Retina (tissue), 1 donor: ENCODE measurements at places on chromosomes 1 and 21.

- DNase-seq = no peak
These were observed 145.2 kb downstream of the TNR start for GRCh38 chr1:175597969-175598765.

DNA sequence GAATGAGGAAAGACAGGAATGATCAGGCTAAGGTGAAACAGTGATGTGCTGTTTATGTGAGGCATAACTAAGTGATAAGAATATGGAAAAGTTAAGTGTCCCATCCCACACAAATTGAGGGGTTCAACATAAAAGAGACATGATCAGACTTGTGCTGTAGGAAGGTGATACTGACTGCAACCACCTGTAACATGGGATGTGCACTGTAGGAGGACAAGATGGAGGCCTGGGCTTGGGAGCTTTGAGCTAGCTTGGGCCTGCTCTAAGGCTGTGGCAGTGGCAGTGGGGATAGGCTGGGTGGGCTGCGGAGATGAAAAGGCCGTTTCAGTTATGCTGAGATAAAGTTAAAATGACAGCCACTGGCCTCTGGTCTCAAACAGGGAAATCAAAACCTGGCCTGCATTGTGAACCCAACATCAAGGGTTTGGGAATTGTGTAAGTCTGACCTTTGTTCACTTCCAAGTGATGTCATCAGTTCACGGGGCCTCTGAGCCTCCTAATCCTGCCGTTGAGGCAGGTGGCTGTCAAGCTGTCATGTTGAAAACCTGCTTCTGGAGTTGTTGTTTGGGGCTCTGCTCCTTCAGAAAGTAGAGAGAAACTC lies 61.2 kb upstream of the TENT5C start:
- DNase-seq = no peak

GRCh38 chr1:71882226-71882625 lies 400.1 kb downstream of the NEGR1 start:
- no peak for DNase-seq

- DNase-seq = peak; percentile 81
These were observed 135.8 kb upstream of the COL6A1 start for GRCh38 chr21:45845770-45846090.

DNA sequence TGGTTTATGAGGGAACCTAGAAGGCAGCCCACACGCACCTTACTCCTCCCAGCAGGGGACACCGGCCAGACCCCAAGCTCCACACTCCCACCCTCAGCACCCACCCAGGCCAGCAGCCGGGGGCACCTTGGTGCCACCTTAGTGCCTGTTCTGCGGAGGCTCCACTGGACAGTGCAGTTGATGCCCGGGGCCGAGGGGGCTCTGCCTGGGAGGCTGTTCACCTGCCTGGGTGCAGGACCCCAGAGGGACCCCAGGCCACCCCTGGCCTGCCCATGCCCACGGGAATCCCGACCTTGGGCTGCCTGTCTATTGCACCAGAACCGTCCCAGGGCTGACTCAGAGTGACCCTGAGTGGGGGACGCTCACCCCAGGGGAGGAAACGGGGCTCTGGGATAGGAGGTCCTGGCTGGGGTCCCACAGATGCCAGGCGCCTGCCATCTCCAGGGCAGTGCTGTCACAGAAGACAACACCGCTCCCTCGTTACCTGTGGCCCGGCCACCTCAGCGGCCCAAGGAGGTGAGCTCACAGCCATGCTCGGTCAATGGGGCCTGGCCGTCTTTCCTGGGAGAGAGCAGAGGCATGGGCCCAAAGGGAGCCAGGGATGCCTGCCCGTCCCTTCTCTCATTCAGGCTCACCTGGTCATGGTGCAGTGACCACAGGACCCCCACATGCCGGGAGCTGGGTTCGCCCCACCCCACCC lies 696 bp downstream of the SCNN1D start:
- DNase-seq = no peak

DNA sequence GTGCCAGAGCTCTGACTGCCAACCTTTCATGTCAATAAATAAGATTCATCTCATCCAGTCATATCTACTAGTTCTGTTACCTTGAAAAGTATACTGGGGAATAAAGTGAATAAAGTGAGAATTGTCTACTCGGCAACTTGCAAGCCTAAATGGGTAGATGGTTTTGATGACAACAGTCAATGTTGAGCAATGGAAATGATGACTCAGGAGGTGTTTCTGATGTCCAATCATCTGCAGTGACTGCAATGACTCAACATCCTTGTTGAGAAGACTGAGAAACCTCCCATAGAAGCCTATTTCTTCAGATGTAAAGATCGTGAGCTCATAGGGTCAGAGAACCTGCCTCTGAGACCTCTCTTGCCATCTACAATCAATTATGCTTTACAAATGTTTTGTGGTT lies 276.4 kb downstream of the SPATA17 start:
- DNase-seq = no peak

DNA sequence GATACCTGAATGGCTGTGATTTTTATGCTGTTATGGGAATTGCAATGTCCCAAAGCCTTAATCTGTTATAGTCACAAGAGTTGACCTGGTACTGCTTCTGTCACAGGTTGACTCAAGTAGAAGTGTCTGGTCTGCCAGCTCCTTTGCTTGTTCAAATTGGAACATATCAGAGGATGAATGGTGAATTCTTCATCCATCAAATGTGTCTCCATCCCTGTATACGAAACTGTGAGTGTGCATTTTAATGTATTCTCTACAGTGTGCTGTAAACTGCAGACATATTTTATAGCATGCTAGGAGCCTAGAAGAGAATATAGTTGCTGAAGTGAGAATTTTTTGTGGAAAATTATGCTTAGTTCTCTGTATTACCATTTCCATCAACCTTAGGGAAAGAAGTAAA lies 608.4 kb downstream of the AMY1C start:
- DNase-seq = no peak

DNA sequence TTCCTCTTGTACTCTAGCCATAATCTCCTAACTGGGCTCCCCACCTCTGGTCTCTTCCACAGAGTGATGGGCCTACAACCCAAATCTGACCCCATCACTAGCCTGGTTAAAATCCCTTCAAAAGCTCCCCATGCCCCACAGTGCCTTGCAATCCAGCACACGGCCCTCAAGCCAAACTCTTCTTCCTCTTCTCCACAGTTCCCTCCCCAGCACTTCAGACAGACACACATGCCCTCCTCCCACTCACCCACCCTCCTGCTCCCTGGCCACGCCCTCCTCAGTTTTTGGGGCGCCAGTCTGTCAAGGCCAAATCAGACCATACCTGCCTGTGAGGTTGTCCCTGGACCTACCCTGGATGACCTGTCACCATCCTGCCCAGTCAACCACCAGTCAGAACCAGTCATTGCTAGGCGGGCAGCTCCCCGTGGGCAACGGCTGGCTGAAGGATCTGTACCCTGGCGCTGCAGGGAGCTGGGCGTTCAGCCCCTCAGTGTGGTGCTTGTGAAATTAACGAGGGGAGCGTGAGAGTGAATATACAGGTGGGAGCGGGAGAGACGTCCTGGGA lies 753 bp downstream of the C1orf210 start:
- no peak for DNase-seq

- no peak for DNase-seq
These were observed 83.8 kb upstream of the ETS2 start for GRCh38 chr21:38721958-38722357.

- peak; percentile 8 for DNase-seq
These were observed at the start of gene VCAM1 for GRCh38 chr1:100719490-100719889. TSS of gene VCAM1 (plus strand) at chr1:100719742. CDS start at chr1:100719861, 119 bp downstream.

GRCh38 chr21:41254090-41254700 lies 62.4 kb upstream of the FAM3B start:
- DNase-seq = no peak

DNA sequence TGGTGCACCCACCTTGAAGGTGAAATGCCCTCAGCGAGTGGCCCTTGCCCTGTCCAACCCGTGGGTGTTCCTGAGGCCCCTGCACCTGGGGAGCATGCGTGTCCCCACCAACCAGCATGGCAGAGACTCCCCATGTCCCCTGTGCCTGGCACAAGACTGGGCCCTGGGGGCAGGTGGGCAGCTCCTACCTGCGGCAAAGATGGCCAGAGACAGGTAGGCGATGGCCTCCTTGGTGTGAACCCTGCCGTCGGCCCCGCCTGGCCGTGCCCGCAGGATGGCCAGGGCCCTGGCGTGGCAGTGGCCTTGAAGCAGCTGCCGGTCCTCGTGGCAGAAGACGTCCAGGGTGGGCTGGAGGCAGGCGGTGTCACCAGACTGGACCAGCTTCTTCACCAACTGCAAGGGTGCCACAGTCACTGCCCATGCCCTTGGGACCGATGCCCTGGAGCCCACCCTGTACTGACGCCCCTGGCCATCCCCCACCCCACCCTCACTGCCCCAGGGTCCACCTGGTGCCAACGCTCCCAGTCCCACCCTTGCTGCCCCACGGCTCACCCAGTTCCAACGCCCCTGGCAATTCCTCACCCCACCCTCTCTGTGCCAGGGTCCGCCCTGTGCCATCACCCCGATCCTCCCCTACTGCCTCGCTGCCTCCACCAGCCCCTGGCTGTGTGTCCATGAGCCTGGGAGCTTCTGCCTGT lies 15.7 kb downstream of the TTC34 start:
- no peak for DNase-seq

DNA sequence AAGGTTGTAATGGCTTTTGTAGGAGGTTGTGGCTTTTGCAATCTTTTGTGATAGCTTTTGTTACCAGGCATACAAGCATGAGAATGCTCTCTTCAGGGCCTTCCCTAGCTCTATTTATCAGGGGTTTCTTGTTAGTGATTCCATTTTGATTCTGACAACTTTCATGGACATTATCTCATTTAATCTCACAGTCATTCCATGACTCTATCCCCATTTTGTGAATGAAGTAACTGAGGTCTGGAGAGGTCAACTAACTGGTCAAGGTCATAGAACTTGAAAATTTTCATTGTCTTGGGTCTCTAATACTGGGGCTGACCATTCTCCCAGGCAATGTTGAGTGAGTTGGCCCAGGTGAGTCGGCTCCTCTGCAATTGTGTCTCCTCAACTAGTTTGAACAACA lies 11.2 kb upstream of the LAMTOR5 start:
- no peak for DNase-seq

- no peak for DNase-seq
These were observed 15.1 kb downstream of the ZBTB8B start for GRCh38 chr1:32480003-32480402.

GRCh38 chr21:34941162-34941561 lies 107.9 kb downstream of the RUNX1 start:
- DNase-seq = no peak

DNA sequence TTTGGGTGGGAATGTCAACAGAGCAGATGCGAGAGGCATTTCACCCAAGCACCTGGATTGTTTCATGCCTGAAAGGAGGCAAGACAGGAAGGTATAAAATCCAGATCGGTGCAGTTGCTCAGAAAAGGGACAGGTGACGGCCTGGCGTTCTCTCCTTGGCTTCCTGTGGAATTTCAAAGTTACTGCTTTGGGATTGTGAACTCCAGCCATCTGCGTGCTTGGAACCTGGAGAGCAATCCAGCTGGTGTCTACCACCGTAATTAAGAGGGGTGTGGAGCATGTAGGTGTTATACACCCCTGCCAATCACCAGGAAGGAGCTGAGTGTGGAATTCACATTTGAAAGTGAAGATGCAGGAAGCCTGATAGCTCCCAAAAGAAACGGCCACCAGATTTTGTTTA lies 286.1 kb downstream of the KIF26B start:
- no peak for DNase-seq

DNA sequence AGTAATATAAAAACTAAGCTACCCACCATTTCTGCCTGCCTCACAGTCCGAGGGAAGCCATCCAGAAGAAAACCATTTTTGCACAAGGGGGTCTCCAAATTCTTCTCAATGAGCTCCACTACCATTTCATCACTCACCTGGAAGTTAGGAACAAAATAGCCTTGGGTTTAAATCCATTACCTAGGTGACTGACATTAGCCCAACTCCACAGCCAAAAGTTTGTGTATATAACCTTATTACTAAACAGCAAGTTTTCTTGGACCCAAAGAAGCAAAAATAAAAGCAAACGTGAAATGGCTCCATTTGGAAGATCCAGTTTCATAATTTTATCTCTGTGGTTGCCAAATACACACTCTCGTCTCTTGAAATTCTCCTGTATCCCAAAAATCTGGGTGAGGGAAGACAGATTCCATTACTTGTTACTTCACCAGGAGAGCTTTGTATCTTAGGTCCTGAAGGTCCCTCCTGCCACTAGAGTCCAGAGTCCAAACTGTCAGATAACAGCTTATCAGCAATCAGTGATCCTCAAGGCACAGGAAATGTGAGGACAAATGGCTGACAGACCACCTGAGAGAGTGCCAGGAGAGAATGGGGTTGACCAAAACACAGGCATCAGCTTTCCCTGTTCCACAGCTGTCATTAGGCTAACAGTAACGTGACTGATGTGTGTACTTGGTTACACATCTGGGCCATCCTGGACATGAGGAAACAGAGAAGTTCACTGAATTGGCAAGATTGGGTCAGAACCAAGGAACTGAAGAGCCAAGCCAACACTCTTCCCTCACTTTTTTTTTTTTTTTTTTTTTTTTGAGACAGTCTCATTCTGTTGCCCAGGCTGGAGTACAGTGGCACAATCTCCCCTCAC lies 14.9 kb downstream of the AK2 start:
- no peak for DNase-seq

DNA sequence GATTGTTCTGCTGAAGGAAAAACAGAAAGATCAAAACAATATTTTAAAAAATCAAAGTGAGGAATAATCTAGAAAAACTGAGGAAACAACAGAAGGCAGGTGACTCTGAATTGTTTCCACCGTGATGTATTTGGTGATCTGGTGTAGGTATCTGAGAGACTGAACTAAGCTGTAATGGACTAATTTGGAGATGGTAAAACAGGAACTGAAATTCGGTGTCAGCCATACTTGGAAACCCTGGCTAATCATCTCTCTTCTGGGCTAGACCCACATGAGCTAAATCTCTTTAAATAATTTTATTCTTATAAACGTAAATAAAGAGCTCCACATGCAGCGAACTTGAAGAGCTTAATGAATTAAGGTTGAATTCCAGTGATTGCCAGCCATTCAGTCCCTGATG lies 1226.1 kb downstream of the NCAM2 start:
- DNase-seq = no peak

DNA sequence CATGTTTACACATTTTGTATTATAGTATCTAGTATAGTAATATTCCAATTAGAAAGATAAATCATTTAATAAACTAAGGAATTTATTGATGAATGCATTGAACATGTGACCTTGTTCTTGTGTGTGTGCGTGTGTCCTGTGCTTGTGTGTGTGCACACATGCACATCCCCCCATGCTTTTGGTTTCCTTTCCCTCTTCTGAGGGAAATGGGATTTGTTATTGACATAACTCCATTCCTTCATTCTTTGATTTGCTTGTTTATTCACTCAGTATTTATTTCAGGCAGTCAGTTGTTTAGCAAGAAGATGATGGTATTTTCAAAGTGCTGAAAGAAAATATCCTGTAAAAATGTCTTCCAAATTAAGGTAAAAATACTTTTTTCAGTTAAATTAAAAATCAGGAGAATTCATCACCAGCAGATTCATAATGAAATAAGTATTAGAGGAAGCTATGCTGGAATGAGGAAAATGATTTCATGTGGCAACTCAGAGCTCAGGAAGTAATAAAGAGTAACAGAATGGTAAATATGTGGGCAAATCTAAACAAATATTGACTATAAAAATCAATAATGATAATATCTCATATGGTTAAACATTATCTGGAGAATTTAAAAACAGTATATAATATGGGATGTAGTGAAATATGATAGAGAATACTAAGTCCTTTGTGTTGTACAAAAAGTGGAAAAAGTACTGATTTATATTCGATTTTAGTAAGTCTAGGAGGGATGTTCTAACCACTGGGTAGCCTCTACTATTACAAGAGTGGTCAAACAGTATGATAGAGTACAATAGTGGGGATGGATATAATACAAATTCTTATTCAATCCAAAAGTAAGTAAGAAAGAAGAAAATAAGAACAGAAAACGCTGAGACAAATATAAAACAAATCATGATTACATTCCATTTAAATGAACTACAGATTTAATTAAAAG lies 35.2 kb upstream of the SIPA1L2 start:
- no peak for DNase-seq

GRCh38 chr1:245588116-245588639 lies 433.4 kb downstream of the KIF26B start:
- DNase-seq = peak; percentile 78
